ENCODE measurements at places on chromosomes 13 and 19.
A peak's percentile ranks its signal among the peaks of the same experiment; 100 is the strongest.

GRCh38 chr13:111211789-111212516, 96.8 kb downstream of the ARHGEF7 start:
- no peak for DNase-seq

GRCh38 chr19:35144600-35145436, 1.8 kb downstream of the FXYD7 start:
- DNase-seq: no peak

GRCh38 chr19:20038358-20039202, 725 bp downstream of the ZNF682 start:
- no peak for DNase-seq

DNA sequence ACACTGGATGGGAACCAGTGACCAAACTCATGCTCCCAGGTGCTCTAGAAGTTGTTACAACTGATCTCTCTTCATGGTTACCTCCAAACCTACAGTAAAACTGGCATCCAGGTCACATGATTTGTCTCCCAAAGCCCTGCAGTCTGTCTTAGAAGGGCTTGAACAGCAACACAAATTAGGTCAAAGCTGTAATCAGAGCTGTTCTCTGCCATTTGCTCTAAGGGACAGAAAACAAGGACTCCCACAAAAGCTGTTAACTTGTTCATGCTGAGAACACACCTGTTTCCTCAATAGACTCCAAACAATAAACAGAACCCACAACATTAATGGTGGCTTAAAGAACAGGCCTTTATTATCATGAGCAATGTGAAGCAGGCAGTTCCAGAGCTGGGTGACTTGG, 8.0 kb downstream of the ZNF671 start:
- no peak for DNase-seq

GRCh38 chr13:20375871-20376270, 143.8 kb upstream of the GJB6 start:
- DNase-seq: no peak

DNA sequence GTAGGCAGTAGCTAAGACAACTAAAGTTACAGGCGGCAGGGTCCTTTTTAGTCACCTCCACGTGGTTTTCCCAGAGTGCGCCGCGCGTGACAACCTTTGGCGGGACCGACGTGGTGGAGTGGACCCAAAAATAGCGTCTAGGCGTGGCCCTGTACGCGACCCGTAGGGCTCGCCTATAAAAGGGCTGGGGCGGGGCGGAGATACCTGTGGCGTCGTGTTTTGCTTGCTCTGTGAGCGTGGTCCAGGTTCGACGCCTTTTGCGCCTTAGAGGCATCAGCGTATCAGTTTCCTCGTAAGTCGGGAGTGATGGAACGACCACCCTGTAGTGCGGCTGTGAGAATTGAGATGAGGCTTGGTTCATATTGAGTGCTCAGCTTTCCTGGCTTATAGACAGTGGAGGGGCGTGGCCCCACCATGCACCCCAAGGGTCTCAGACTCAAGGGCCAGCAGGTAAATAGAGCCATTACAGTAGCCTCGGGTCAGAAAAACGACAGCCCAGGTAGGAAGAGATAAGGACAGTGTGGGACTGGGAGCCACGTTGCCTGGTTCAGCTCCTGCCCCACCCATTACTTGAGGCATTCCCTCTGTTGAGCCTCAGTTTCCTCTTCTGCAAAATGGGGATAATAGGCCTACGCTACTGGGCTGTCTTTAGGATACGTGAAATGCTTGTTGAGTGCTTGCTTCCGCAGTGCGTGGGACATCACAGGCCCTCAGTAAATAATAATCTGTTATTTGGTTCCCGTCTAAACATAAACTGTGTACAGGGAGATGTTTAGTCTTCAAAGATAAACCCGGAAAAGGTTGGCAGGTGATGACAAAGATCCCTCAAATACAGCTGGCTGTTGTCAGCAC, 693 bp upstream of the TMED1 start:
- peak; percentile 88 for DNase-seq
